Type B pancreatic cell (in vitro differentiated cells): ENCODE measurements at places on chromosomes 1 and 21.

DNA sequence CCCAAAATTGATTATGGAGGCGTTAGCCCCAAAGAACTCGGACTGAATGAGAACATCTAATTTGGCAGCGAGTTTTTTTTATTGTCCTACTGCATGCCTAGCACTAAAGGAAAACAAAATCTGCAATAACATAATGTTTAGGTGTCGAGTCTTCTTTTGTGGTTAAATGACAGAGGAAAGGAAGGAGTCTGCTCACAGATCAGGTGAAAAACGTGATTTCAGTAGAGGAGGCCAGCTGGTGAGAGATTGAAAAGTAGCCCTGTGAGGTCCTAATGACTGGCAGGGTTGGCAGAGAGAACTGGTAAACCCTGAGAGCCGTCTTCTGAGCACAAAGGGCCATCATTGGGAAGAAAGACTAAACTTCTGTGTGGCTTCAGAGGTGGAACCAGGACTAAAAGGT lies 24.2 kb downstream of the WDTC1 start:
- no peak overlapping the region for H3K27ac ChIP-seq
- H3K4me3 ChIP-seq: no peak overlapping the region
- no peak for DNase-seq

GRCh38 chr1:6443339-6444115 lies 19.0 kb downstream of the ESPN start:
- H3K36me3 ChIP-seq: no peaks in the 10 kb centered on the region
- H3K4me3 ChIP-seq: no peak overlapping the region
- peaks cover 10% of the 10 kb centered on the region for H3K4me1 ChIP-seq
- no peak overlapping the region for H3K27ac ChIP-seq

DNA sequence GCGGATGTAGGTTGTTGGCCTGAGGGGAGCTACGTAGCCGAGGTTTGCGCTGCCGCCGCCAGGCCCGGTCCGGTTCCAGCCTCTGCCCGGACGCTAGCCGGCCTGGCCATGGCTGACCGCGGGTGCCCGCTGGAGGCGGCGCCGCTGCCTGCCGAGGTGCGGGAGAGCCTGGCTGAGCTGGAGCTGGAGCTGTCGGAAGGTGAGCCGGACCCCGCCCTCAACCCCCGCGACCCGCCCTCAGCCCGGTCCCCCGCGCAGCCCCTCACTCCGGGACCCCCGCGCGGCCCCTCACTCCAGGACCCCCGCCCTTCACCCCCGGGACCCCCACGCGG lies 299 bp downstream of the DIP2A start:
- peaks cover 24% of the 10 kb centered on the region for H3K4me1 ChIP-seq
- no peaks in the 10 kb centered on the region for H3K27me3 ChIP-seq
- H3K27ac ChIP-seq: no peak overlapping the region
- DNase-seq: no peak
- peak overlapping the region; percentile 85 for H3K4me3 ChIP-seq

DNA sequence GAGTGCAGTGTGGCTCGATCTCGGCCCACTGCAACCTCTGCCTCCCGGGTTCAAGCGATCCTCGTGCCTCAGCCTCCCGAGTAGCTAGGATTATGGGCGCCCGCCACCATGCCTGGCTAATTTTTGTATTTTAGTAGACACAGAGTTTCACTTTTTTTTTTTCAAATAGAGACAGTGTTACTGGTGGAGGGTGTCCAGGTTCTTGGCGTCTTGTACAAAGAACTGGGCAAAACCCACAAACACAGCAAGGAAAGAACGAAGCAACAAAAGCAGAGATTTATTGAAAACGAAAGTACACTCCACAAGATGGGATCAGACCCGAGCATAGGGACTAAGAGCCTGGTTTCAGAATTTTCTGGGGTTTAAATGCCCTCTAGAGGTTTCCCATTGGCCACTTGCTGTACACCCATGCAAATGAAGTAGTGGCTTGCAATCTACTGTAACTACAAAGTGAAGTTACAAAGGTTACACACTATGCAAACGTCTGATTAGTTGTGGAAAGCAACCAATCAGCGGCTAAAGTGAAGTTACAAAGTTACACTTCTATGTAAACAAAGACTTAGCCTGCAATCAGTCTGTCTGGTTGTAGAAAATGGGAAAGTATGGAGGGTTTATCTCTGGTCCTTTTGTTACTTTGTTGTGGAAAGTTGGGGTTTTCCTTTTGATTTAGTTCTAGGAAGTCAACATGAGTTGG lies 199.1 kb downstream of the DYRK1A start:
- no peak for DNase-seq
- H3K4me3 ChIP-seq: no peak overlapping the region
- no peaks in the 10 kb centered on the region for H3K36me3 ChIP-seq
- peaks cover 21% of the 10 kb centered on the region for H3K27me3 ChIP-seq

DNA sequence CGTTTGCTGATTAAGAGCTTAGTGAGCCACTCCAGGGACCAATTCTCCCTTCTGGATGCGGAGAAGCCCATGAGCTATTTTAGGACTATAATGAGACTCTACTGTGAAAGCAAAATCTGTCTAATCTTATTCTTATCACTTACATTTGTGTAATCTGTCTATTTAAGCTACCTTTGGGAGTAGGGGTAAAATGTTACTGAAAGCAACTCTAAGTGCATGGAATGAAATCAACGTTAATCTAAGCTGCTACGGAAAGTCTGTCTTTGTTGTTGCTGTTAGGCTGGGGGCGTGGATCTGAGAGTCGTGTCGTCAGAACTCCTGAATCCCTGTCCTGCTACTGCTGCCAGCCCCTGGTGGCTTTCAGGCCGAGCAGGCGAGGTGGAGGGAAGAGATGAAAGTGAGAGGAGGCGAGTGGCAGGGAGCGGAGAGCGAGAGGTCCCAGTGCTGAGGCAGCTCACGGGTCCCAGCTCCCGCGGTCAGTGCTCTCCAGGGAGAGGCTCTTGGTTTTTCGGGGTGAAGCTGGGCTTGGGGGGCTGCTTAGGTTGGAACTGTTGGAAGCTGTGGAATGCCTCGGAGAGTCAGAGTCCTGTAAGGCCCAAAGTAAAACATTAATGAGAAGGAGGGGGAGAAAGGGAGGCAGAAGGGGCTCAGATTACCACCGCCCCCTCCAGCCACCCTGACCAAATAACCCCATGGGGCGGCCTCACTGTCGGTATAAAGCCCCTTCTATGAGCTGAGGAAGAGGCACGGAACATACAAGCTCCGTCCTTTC lies 53.9 kb downstream of the COQ8A start:
- H3K27me3 ChIP-seq: no peaks in the 10 kb centered on the region
- peak overlapping the region; percentile 18 for H3K4me3 ChIP-seq
- DNase-seq: no peak
- peak overlapping the region; percentile 37 for H3K27ac ChIP-seq

DNA sequence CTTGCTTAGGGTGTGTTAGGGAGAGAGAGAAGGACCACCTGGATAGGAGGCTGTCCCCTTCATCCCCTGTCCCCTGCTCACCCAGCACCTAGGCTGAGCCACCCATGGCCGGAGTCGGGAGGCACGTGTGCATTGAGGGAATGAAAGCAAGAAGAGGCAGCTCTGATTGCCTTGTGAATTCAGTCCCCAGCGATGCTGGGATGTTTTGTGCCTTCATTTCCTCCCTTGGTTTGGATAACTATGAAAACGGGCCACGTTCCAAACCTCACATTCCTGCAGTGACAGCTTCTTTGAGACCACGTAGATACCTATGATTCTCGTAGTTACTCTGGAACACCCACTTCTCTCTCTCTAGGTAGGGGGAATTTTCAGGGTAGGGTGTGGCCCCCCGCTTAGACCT lies 67.1 kb downstream of the MAN1C1 start:
- peaks cover 18% of the 10 kb centered on the region for H3K4me1 ChIP-seq
- no peak overlapping the region for H3K4me3 ChIP-seq
- H3K27me3 ChIP-seq: peaks cover 4% of the 10 kb centered on the region
- H3K36me3 ChIP-seq: no peaks in the 10 kb centered on the region

- peaks cover 13% of the 10 kb centered on the region for H3K36me3 ChIP-seq
- DNase-seq: no peak
- no peak overlapping the region for H3K4me3 ChIP-seq
- H3K4me1 ChIP-seq: peaks cover 61% of the 10 kb centered on the region
These were observed 63.1 kb downstream of the KIRREL1 start for GRCh38 chr1:158056498-158056897.

DNA sequence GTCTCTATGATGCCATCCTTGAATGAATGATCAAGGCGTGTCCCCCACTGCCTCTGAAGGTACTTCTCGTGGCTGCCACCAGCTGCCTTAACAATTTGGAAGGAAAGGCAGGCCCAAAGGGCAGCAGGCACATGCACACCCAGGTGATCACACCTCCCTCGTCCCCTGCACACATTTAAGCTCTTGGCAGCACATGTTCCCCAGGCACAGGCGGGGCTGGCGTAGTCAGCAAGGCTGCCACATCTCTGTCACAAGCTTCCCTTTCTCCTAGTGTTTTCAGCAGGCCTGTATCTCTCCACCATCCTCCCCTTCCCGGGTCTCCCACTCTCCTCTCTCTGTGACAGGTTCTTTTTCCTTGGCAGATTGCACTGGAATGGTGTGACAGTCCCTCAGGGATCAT lies 111.9 kb downstream of the CACNA1E start:
- peaks cover 31% of the 10 kb centered on the region for H3K27me3 ChIP-seq
- H3K4me1 ChIP-seq: no peaks in the 10 kb centered on the region
- H3K36me3 ChIP-seq: no peaks in the 10 kb centered on the region
- H3K27ac ChIP-seq: no peak overlapping the region

DNA sequence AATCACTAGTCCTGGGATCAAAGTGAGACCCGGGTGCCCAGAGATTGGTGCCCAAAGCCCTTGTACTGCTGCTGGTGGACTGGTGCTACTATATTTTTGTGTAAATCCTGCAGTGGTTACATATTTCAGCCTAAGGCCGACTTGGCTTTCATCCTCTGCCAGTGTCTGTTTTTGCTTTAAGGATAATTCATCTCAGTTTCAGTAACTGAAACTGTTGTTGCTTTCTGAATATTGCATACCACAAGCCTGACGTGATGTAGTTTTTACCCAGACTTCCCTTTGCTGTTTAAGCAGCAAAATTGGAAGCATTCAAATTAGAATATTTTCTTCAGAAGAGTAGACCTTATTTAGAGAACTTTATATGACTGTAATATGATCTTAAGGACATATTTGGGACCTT lies 341.8 kb downstream of the RYR2 start:
- no peaks in the 10 kb centered on the region for H3K36me3 ChIP-seq
- H3K27me3 ChIP-seq: no peaks in the 10 kb centered on the region
- DNase-seq: no peak
- peak overlapping the region; percentile 40 for H3K4me3 ChIP-seq
- peak overlapping the region; percentile 85 for H3K27ac ChIP-seq

- H3K27ac ChIP-seq: no peak overlapping the region
- no peaks in the 10 kb centered on the region for H3K36me3 ChIP-seq
- peaks cover 5% of the 10 kb centered on the region for H3K4me1 ChIP-seq
- H3K4me3 ChIP-seq: no peak overlapping the region
- H3K27me3 ChIP-seq: no peaks in the 10 kb centered on the region
These were observed 375.8 kb downstream of the NCAM2 start for GRCh38 chr21:21373969-21374368.

- DNase-seq: no peak
- no peaks in the 10 kb centered on the region for H3K36me3 ChIP-seq
- peaks cover 20% of the 10 kb centered on the region for H3K4me1 ChIP-seq
- H3K4me3 ChIP-seq: peak overlapping the region; percentile 38
- H3K27ac ChIP-seq: no peak overlapping the region
These were observed 215.7 kb upstream of the IRF2BP2 start for GRCh38 chr1:234825498-234826165.

DNA sequence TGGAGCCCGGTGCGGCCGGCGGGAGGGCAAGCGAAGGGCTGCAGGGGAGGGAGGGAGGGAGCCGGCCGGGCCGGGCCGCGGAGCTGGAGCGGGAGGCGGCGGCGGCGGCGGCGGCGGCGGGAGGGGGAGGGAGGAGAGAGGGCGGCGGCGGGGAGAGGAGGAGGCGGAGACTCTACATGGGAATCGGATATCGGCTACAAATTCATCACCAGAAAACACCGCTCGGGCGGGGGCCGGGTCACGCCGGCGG lies at the start of gene AKT3:
Gene AKT3 (minus strand): TSS at position 42 of the 250 bp plus-strand sequence. CDS start 7,073 bp downstream, outside the sequence.
- H3K4me1 ChIP-seq: peaks cover 12% of the 10 kb centered on the region
- no peak for DNase-seq
- no peaks in the 10 kb centered on the region for H3K36me3 ChIP-seq

DNA sequence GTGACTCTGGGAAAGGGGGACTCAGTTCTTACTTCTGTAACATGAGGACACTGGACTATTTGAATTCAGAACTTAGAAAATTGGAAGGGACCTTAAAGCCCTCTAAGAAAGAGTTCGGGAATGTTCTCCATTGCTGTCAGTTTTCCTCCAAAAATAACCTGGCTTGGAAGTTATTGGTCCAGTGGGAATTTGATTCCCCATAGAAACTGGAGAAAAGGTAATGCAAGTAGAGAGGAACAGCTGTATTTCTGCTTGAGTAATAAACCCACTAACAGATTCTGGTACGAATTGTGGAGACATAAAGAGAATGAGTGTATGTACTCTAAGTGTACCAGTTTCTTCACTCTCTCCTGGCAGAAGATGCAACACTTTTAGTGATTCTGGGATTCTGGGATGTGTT lies 1.8 kb downstream of the ZBED6 start:
- DNase-seq: no peak
- no peaks in the 10 kb centered on the region for H3K27me3 ChIP-seq
- peaks cover 42% of the 10 kb centered on the region for H3K4me1 ChIP-seq
- peak overlapping the region; percentile 99 for H3K4me3 ChIP-seq
- H3K36me3 ChIP-seq: peaks cover 55% of the 10 kb centered on the region
- peak overlapping the region; percentile 99 for H3K27ac ChIP-seq

DNA sequence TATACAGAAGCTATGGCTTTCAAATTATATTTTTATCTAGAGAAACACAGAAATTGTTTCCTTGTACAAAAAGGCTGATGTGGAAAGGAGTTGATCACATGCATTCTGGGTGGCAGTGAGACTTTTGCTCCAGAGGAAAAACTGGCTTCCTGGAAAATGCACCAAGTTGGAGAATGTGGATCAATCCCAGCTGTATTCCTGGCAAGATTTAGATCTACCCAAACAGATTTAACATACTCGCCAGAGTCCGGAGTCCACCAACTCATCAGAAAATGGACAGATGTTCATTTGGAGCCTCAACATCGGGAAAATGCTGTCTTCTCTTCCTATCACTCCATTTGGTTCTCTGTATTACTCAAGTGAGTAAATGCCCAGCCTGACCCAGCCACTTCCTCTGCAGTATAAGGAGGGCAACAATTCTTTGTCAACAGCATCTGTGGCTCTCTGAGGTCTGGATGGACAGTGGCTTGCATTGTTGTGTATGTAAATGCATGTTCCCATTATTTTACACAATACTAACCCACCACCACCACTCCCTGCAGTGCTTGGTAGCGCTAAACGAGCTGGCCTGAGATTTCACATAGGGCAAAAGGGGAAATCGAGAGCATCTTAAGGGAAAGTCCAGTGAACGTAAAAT lies 226.2 kb upstream of the IRF2BP2 start:
- no peak overlapping the region for H3K4me3 ChIP-seq
- H3K27me3 ChIP-seq: no peaks in the 10 kb centered on the region
- H3K4me1 ChIP-seq: no peaks in the 10 kb centered on the region
- no peaks in the 10 kb centered on the region for H3K36me3 ChIP-seq
- H3K27ac ChIP-seq: no peak overlapping the region
- no peak for DNase-seq
